ENCODE measurements at places on chromosomes 6 and 20. TPM values are rescaled to one million over a fixed set of nuclear protein-coding genes. Genes with fewer than 3 reads are reported as not detected.

GRCh38 chr6:13553646-13554045 is 20.8 kb upstream of the SIRT5 start:
- H3K27me3 ChIP-seq: no peaks in the 10 kb centered on the region
- no peak overlapping the region for H3K27ac ChIP-seq
- no peak for DNase-seq
- no peaks in the 10 kb centered on the region for H3K4me1 ChIP-seq
- H3K36me3 ChIP-seq: no peaks in the 10 kb centered on the region
- H3K4me3 ChIP-seq: no peak overlapping the region

DNA sequence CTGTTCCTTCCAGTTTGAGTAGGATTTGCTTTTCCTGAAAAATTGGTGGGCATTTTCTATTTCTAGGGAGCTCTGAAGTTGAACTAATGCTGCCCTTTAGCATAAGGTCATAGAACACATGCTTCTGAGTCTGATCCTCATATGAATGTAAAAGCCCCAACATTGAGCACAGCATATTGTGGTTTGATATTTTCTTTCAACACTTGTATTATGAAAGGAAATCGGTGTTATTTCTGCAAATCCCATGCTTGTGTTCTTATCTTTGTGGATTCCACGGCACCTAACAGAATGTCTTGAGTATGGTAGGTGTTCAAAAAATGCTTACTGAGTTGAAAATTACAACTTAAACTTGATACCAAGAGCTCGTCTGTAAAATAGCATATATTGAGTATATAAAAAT is 85.8 kb downstream of the TRMT11 start:
- no peaks in the 10 kb centered on the region for H3K27me3 ChIP-seq
- H3K27ac ChIP-seq: no peak overlapping the region
- no peaks in the 10 kb centered on the region for H3K4me1 ChIP-seq
- no peak for DNase-seq

DNA sequence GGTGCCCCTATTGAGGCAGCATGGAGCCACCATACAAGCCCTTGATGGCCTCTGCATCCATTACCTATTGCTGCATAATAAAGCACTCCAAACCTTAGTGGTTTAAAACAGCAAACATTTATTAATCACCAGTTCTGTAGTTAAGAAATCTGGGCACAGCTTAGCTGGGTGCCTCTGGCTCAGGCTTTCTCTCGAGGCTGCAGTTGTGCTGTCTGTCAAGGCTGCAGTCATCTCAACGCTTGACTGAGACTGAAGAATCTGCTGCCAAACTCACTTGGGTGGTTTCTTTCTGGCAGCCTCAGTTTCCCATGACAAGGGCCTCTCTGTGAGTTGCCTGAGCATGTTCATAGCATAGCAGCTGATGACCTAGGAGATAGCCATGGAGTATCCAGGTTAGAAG is 207.4 kb upstream of the LRFN2 start:
- H3K4me3 ChIP-seq: no peak overlapping the region
- H3K36me3 ChIP-seq: no peaks in the 10 kb centered on the region
- H3K27ac ChIP-seq: no peak overlapping the region
- no peak for DNase-seq

GRCh38 chr6:164442572-164442971 is 866.8 kb downstream of the C6orf118 start:
- no peaks in the 10 kb centered on the region for H3K4me1 ChIP-seq
- no peaks in the 10 kb centered on the region for H3K36me3 ChIP-seq
- no peak overlapping the region for H3K27ac ChIP-seq
- no peak overlapping the region for H3K4me3 ChIP-seq

- no peaks in the 10 kb centered on the region for H3K4me1 ChIP-seq
- no peak overlapping the region for H3K27ac ChIP-seq
- DNase-seq: no peak
- H3K4me3 ChIP-seq: no peak overlapping the region
- no peaks in the 10 kb centered on the region for H3K27me3 ChIP-seq
- no peaks in the 10 kb centered on the region for H3K36me3 ChIP-seq
Observed at GRCh38 chr6:76682842-76683241, 610.4 kb upstream of the IMPG1 start.

DNA sequence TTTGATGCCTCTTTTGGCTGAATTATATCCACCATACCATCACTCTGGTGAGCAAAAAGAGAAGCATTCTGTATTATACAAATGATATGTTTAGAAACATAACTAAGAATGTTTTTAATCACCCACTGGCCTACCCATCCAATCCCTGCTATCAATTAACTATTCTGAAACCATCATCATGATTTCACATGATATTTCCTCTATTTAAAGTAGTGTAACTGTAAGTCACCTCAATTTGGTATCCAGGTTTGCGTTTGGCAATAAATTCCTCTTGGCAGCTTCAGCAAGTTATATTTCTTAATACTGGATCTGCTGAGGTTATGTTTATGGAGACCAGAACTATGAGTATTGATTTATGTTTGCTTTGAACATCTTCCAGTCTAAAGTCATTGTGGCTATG is 332.1 kb downstream of the UTRN start:
- H3K4me3 ChIP-seq: no peak overlapping the region
- no peak overlapping the region for H3K27ac ChIP-seq
- H3K27me3 ChIP-seq: no peaks in the 10 kb centered on the region
- DNase-seq: no peak
- H3K4me1 ChIP-seq: no peaks in the 10 kb centered on the region

DNA sequence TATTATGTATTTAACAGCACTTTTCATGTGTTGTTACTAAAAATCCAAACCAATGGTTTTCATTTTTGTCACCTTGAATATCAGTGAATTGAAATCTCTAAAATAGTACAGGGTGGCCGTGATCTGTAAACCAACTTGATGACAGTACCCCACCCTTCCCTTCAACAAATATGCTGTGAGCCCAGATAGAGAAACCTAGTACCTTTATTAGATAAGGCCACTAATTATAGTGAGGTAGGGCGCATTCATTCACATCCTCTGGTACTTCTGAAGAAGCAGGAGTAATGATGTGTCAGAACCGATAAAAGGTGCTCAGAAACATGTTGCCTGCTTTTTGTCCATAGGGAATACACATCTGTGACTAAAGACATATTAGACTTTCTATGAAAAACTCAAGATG is 409.5 kb downstream of the GJA1 start:
- DNase-seq: no peak
- no peak overlapping the region for H3K4me3 ChIP-seq
- H3K36me3 ChIP-seq: no peaks in the 10 kb centered on the region
- H3K27me3 ChIP-seq: no peaks in the 10 kb centered on the region
- H3K4me1 ChIP-seq: no peaks in the 10 kb centered on the region
- no peak overlapping the region for H3K27ac ChIP-seq

DNA sequence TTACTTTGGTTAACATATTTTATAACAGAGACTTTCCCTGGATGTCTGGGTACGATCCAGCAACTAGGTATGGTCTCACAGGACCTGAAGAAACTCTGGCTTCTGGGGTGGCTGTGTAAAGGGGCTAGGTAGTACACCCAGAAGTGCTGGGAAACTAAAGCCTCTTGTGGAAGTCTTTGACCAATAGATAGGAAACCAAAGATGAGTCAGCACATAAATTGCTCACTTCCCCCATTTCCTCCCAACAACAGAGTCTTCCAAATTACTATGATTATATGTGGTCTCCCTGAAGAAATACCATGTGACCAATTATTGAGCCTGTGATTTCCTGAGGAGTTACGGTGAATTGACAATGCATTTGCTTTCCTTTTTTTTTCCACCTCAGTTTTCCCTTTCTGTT is 26.8 kb upstream of the TBX18 start:
- H3K4me1 ChIP-seq: no peaks in the 10 kb centered on the region
- no peak overlapping the region for H3K27ac ChIP-seq
- no peak overlapping the region for H3K4me3 ChIP-seq
- no peaks in the 10 kb centered on the region for H3K27me3 ChIP-seq
- no peaks in the 10 kb centered on the region for H3K36me3 ChIP-seq

GRCh38 chr20:64196847-64197306 is 32.6 kb downstream of the MYT1 start:
- no peaks in the 10 kb centered on the region for H3K4me1 ChIP-seq
- no peak overlapping the region for H3K4me3 ChIP-seq
- no peaks in the 10 kb centered on the region for H3K36me3 ChIP-seq
- H3K27ac ChIP-seq: no peak overlapping the region

DNA sequence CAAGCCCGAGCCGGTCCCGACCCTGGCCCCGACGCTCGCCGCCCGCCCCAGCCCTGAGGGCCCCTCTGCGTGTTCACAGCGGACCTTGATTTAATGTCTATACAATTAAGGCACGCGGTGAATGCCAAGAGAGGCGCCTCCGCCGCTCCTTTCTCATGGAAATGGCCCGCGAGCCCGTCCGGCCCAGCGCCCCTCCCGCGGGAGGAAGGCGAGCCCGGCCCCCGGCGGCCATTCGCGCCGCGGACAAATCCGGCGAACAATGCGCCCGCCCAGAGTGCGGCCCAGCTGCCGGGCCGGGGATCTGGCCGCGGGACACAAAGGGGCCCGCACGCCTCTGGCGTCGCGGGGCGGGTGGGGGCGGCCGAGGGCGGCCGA is 37.5 kb downstream of the YTHDF1 start:
- DNase-seq: no peak
- H3K27me3 ChIP-seq: peaks cover 58% of the 10 kb centered on the region
- no peak overlapping the region for H3K4me3 ChIP-seq
- no peaks in the 10 kb centered on the region for H3K36me3 ChIP-seq

- H3K4me1 ChIP-seq: peaks cover 20% of the 10 kb centered on the region
- H3K27me3 ChIP-seq: no peaks in the 10 kb centered on the region
- no peak for DNase-seq
- H3K36me3 ChIP-seq: no peaks in the 10 kb centered on the region
Observed at GRCh38 chr6:139448998-139449610, 74.7 kb upstream of the CITED2 start.

GRCh38 chr6:151284548-151285017 is 44.8 kb downstream of the AKAP12 start:
- no peak for DNase-seq
- H3K4me1 ChIP-seq: no peaks in the 10 kb centered on the region
- H3K27ac ChIP-seq: no peak overlapping the region
- H3K36me3 ChIP-seq: no peaks in the 10 kb centered on the region

GRCh38 chr6:55643861-55644260 is 64.9 kb upstream of the HMGCLL1 start:
- no peaks in the 10 kb centered on the region for H3K4me1 ChIP-seq
- no peaks in the 10 kb centered on the region for H3K36me3 ChIP-seq
- H3K27me3 ChIP-seq: no peaks in the 10 kb centered on the region
- no peak overlapping the region for H3K27ac ChIP-seq

DNA sequence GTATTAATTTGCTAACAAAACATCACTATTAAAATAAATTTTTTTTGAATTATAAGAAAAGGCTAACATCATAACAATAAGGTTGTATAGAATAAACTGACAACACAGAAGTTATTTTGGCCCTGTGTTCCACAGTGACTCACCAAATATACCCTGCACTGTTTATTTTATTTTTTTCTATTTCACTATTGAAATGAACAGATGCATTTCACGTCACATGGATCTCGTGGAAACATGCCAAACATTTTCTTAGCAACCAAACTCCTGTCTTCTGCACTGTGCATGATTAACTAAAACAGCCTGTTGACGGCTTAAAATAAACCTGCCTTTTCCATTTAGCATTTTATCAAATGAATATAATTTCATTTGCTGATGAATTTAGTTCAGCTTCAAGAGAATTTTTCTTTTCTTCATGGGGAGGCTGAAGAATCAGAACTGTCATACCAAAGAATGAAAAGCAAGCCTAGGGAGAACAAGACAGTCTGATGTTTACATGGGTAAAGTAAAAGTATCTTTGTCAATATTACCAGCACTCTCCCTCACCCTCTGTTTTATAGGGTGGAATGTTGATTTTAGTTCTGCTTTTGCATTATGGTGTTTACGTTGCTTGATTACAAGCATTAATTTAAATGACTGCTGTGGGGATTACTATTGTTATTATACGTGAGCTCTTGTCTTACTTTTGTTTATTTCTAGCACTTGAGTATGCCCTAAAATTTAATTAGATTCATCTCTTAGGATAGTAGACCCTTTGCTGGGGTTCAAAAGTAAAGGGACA is 115.3 kb downstream of the LCA5 start:
- no peaks in the 10 kb centered on the region for H3K4me1 ChIP-seq
- DNase-seq: no peak
- no peak overlapping the region for H3K4me3 ChIP-seq
- H3K27me3 ChIP-seq: no peaks in the 10 kb centered on the region
- no peaks in the 10 kb centered on the region for H3K36me3 ChIP-seq

DNA sequence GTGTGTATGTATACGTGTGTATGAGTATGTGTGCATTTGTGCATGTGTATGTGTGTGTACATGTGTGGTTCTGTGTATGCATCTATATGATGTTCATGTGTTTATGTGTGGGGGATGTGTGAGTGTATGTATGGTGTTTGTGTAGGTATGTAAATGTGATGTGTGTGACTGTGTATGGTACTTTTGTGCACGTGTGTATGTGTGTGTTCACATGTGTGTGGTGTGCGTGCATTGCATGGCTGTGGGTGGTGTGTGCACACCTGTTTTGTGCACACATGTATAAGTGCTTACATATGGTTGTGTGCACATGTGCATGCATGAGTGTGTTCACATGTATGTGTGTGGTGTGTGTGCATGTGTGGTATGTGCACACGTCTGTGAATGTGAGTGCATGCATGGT is 6.2 kb downstream of the THBS2 start:
- peaks cover 26% of the 10 kb centered on the region for H3K27me3 ChIP-seq
- no peak overlapping the region for H3K27ac ChIP-seq
- H3K36me3 ChIP-seq: no peaks in the 10 kb centered on the region
- DNase-seq: no peak

DNA sequence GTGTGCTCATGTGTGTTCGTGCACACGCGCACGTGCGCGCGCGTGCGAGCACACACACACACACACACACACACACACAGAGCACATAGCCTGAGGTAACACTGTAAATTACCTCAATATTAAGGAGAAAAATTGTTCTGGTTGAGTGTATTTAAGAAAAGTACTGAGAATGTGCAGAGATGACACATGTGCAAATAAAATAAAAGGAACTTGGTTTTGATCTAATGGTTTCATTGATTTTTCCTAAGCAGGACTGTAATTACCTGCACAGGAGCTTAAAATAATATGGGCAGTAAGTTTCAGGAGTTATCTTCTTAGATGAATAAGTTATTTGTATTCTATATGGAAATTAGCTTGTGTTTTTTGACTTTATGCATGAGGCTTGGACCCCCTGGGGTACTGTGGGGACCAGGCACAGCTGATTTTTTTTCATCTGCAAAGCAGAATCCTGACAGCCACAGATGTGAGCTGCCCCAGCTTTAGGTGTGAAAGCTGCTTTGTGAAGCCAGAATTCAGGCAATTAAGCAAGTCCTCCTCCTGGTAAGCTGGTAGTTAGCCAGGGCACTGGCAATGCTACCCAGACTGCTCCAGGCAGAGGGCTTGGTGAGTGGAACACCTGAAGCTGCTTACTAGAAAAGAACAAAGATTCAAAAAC is 1040.6 kb upstream of the CITED2 start:
- no peak for DNase-seq
- H3K27me3 ChIP-seq: no peaks in the 10 kb centered on the region
- no peak overlapping the region for H3K4me3 ChIP-seq
- H3K27ac ChIP-seq: no peak overlapping the region
- H3K36me3 ChIP-seq: no peaks in the 10 kb centered on the region

GRCh38 chr6:154460306-154461071 is 50.0 kb downstream of the CNKSR3 start:
- H3K4me1 ChIP-seq: no peaks in the 10 kb centered on the region
- H3K27ac ChIP-seq: no peak overlapping the region
- no peak overlapping the region for H3K4me3 ChIP-seq
- no peak for DNase-seq
- no peaks in the 10 kb centered on the region for H3K27me3 ChIP-seq

CST4 gene
- not detected for polyA plus RNA-seq

TREM1 gene
- polyA plus RNA-seq: 175 TPM

FABP7 gene
- polyA plus RNA-seq: not detected

RSPO4 gene
- not detected for polyA plus RNA-seq

SMIM29 gene
- polyA plus RNA-seq: 57.2 TPM

SRXN1 gene
- polyA plus RNA-seq: 62.4 TPM

TBXT gene
- not detected for polyA plus RNA-seq

GGTLC1 gene
- not detected for polyA plus RNA-seq

PLCB4 gene
- polyA plus RNA-seq: not detected

EYS gene
- not detected for polyA plus RNA-seq

RNF182 gene
- not detected for polyA plus RNA-seq

PROKR2 gene
- polyA plus RNA-seq: not detected

Measured in CD14-positive monocyte (primary cell).